ENCODE measurements at places on chromosomes 5 and 9. TPM values are rescaled to one million over a fixed set of nuclear protein-coding genes. Genes with fewer than 3 reads are reported as not detected.

MTAP gene
- total RNA-seq, result 98.6 TPM

MZB1 gene
- 20.2 TPM for total RNA-seq

TTC23L gene
- total RNA-seq, result 0.57 TPM

ORM1 gene
- total RNA-seq, result not detected

INSL4 gene
- not detected for total RNA-seq

CFAP77 gene
- total RNA-seq, result not detected

SLC22A4 gene
- total RNA-seq, result 1.6 TPM
